ENCODE measurements at places on chromosomes 1 and 21. TPM values are rescaled to one million over a fixed set of nuclear protein-coding genes. Genes with fewer than 3 reads are reported as not detected.
A peak's percentile ranks its signal among the peaks of the same experiment; 100 is the strongest.

GRCh38 chr1:3883194-3883925, 16.7 kb downstream of the C1orf174 start:
- DNase-seq = no peak

DNA sequence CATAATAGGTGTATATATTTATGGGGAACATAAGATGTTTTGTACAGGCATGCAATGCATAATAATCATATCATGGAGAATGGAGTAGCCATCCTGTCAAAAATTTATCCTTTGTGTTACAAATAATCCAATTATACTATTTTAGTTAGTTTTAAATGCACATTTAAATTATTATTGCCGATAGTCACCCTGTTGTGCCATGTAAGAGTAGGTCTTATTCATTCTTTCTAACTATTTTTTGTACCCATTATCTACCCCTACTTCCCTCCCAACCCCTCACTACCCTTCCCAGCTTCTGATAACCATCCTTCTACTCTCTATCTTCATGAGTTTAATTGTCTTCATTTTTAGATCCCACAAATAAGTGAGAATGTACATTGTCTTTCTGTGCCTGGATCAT, 8.3 kb upstream of the VN1R5 start:
- DNase-seq = no peak

LEFTY2 gene
- 1.7 TPM for polyA plus RNA-seq

DNA sequence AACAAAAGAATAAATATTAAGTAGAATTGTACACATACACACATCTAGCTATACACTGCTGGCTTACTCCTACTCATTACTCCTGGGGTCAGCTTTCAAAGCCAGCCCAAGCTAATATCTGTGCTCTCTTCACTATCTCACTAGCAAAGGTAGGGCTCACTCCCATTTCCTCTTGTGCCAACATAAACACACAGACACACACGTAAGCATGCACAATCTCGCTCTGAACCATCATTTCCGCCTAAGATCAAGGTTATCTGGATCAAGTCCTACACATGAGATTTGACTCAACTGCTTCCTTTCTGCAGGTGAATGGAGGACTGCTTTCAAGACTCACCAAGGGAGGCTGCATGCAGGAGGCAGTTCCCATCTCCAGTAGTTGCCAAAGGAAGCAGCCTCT, 28.8 kb upstream of the MTMR11 start:
- no peak for DNase-seq

GRCh38 chr1:54604051-54604450, 19.3 kb downstream of the FAM151A start:
- no peak for DNase-seq

- peak; percentile 68 for DNase-seq
These were observed 7.0 kb downstream of the TCEA3 start for GRCh38 chr1:23417570-23417969.

DNA sequence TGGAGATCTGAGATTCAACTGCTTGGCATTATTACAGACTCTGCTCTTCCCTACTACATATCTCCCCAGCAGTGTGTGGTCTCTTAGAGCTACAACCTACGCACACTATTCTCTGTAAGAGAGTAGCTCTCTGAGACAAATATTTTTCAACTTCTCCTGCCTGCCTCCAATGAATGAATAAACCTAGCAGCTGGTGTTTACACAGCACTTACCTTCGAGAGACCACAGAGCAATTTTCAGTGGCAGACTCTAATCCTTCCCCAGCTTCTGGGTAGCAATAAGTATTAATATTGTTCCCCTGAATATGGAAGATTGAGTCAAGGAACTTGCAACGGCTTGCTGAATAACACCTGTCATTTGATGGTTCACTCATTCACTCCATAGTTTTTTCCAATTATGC, 350.9 kb upstream of the SPAG17 start:
- DNase-seq = no peak

DSCAM gene
- polyA plus RNA-seq = 2.3 TPM

RXRG gene
- polyA plus RNA-seq = 4.3 TPM

- DNase-seq = no peak
These were observed 860 bp upstream of the SHCBP1L start for GRCh38 chr1:182953826-182954225.

ERO1B gene
- 5.4 TPM for polyA plus RNA-seq

DNA sequence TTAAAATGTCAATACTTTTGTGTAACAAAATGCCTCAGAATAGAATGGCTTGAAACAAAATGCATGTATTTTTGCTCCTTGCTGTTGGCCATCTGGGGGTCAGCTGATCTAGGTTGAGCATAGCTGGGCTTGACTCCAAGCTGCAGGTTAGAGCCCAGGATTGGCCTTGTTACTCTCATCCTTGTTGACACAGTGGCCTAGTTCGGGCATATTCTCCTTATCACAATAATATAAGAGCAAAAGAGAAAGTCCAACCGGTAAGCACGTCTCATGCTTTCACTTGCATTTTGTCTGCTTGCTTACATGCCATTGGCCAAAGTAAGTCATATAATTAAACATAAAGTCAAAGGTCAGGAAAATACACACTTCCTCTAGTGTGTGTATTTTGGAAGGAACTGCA, 456.2 kb downstream of the KCNT2 start:
- no peak for DNase-seq

GRCh38 chr1:229641306-229641705, 15.3 kb downstream of the URB2 start:
- DNase-seq = no peak

AUNIP gene
- 2.8 TPM for polyA plus RNA-seq

DNA sequence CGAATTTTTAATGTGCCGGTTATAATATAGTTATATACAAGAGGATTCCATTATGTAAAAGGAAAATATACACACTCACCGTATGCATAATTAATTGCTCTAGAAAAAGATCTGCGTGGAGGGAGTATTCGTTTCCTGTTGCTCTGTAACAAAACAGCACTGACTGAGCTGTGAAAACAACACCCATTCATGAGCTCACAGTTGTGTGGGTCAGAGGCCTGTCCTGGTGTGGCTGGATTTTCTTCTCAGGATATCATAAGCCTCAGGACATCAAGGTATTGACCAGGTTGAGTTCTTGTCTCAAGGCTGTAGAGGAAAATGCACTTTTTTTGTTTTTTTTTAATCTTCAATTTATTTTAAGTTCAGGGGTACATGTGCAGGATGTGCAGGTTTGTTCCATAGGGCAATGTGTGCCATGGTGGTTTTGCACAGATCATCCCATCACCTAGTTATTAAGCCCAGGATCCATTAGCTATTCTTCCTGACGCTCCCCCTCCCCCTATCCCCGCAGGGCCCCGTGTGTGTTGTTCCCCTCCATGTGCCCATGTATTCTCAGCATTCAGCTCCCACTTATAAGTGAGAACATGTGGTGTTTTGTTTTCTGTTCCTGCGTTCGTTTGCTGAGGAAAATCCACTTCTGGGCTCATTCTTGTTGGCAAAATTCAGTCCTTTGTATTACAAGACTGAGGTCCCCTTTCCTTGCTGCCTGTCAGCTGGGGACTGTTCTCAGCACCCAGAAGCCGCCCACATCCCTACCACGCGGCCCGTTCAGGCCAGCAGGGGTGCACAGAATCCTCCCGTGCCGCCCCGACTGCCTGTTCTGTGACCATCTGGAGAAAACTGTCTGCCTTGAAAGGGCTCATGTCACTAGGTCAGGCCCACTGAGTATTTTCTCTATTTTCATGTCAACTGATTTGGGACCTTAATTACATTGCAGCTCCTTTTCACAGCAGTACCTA, 87.4 kb upstream of the ERRFI1 start:
- no peak for DNase-seq

PGLYRP3 gene
- not detected for polyA plus RNA-seq

- DNase-seq = no peak
These were observed 26.3 kb downstream of the CAMTA1 start for GRCh38 chr1:6811583-6811982.

DNA sequence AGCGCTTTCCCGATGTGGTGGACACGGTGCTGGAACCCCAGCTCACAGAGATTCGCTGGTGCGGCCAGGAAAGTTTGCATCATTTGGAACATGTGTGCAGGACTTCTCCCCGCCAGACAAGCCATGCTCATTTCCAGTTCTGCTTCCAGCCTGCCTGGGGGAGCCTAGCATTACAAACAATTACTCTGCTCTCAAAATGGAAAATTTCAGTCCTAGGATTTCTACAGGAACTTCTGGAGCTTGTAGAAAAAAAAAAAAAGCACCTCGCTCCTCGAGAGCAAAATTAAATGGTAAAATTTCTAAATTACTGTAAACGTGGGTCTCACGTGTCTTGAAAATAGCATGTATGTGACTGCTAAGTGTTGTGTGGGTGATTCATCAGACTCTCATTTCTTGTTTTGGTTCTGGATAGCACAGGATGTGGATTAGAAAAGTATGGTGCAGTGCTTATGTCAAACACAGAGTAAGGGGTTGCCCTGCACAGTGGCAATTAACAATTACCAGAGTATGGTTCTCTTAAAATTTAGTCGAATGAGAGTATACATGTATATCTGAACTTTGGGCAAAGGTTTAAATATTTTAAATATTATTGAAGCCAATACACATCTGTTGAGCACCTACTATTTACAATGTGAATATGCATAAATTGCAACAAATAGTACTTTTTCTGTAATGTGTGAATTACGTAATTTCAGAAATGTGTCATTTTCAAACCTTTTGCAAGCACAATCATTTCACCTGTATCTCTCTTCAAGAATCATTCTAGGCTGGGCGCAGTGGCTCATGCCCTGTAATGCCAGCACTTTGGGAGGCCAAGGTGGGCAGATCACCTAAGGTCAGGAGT, 61.8 kb upstream of the PTGFRN start:
- no peak for DNase-seq

All from brain (organoid and tissue), 16 donors.